Lung (tissue), 17 donors: ENCODE measurements at places on chromosomes 3 and 15.
A peak's percentile ranks its signal among the peaks of the same experiment; 100 is the strongest.

- DNase-seq: peak; percentile 89
Observed at GRCh38 chr3:133230195-133230594, 169.7 kb upstream of the BFSP2 start.

DNA sequence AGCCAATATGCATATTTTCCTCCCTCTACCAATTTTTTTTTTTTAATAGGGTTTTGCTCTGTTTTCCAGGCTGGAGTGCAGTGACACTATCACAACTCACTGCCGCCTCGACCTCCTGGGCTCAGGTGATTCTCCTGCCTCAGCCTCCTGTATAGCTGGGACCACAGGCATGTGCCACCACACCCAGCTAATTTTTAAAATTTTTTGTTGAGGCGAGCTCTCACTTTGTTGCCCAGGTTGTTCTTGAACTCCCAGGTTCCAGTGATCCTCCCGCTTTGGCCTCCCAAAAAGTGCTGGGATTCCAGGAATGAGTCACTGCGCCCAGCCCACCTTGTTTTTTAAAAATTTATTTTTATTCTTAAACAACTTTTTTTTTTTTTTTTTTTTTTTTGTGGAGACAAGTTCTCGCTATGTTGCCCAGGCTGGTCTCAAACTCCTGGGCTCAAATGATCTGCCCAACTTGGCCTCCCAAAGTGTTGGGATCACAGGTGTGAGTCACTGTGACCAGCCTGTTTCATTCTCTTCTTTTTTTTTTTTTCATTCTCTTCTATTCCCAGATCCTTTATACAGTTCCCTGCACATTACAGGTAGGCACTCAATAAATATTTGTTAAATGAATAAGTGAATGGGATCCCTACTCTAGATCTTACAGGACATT, 40.5 kb upstream of the PIK3CB start:
- DNase-seq: no peak

GRCh38 chr3:38116471-38117162, 20.3 kb downstream of the ACAA1 start:
- no peak for DNase-seq

- no peak for DNase-seq
Observed at GRCh38 chr3:55169161-55169560, 241.3 kb upstream of the LRTM1 start.

GRCh38 chr15:35427091-35427490, 118.9 kb downstream of the DPH6 start:
- no peak for DNase-seq

DNA sequence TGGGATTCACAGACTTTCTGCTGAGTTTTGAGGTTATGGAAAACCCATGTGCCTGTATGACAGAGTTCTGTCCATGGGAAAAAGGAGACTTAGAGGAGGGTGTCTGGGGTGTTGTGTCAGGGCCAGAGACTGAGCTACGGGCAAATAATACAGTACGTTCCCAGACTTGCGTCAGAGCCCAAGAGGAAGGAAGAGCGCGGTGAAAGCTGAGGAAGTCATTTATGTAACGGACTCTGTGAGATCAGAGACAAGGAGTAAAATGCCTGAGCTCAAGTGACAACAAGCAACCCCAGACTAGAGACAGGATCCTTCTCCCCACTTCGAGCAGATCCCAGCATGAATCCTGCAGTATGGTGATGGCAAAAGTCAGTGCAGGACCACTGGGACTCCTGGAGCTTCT, 368.6 kb upstream of the MCTP2 start:
- DNase-seq: no peak

GRCh38 chr15:92074646-92075045, 221.1 kb downstream of the SLCO3A1 start:
- DNase-seq: peak; percentile 75

- DNase-seq: peak; percentile 32
Observed at GRCh38 chr15:78641102-78641748, at the start of gene CHRNB4. CHRNB4 (minus strand) TSS chr15:78641210; CDS start chr15:78641133, 77 bp downstream.

GRCh38 chr3:27728195-27729087, 6.3 kb upstream of the EOMES start:
- DNase-seq: no peak

- DNase-seq: no peak
Observed at GRCh38 chr15:82545478-82545877, 5.2 kb upstream of the RPS17 start.

- peak; percentile 39 for DNase-seq
Observed at GRCh38 chr15:49421991-49422390, 1.1 kb upstream of the FGF7 start.

- DNase-seq: no peak
Observed at GRCh38 chr3:187196573-187197334, 532 bp upstream of the RTP1 start.

DNA sequence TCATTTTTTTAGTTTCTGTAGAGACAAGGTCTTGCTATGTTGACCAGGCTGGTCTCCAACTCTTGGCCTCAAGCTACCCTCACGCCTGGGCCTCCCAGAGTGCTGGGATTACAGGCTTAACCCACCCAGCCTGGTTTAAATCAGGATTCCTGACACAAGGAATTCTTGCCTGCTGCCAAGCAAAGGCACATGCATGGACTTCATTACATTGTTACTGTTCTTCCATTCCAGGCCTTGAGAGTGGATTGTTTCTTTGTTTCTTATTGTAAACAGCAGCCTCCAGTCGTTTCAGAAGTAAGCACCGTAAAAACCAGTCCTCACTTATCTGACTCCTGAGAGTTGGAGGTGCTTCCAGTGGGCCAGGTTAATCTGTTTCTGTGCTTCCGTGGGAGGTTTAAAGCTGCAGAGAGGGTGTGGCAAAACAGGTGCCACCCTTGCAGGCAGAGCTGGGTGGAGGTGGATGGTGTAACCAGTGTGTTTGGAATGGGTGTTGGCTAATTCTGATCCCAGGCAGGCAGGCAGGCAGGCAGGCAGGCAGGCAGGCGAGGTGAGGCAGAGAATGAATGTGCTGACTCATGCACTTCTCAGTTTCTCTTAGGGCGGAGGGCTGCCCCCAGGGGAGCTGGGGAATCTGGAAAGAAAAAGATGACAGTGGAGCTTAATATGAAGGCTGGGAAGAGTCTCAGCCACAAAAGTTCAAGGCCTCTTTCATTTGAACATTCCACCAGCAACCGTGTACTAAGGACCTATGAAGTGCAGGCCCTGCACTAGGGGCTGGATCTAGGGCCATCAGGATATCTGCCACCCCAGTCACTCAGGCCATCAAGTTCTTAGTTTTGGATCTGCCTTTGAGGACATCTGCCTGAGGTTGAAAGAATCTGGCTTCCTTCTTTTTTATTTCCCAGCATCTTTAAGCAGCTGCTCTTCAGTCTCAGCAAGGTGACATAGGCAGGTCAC, 37.0 kb upstream of the CDCP1 start:
- DNase-seq: peak; percentile 36

GRCh38 chr3:49519916-49520385, 34.3 kb upstream of the BSN start:
- DNase-seq: no peak

DNA sequence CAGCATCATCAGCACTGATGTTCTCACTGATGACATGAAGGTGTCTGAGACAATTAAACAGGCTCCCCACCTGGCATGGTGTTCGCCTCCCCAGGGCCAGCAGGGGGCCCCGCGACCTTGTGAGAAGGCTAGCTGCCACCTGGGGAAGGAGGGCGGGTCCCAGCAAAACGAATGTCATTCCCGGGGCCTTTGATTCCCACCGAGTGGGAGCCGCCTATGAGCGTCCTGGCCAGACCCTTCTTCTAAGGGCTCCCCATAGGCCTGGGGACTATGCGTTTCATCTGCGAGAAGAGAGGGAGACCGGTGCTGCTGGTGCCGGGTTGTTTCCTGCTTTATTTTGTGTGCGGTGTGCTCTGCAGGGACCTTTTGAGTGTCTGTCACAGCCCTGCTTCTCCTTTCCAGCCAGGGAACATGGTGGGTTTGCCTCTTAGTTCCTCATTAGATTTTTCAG, 20.5 kb upstream of the MINDY4B start:
- DNase-seq: peak; percentile 24

- peak; percentile 59 for DNase-seq
Observed at GRCh38 chr3:21441821-21442220, 309.2 kb downstream of the ZNF385D start.

GRCh38 chr15:84747416-84748273, 747 bp upstream of the ZNF592 start:
- DNase-seq: peak; percentile 83

GRCh38 chr3:33544126-33544525, 103.9 kb upstream of the UBP1 start:
- no peak for DNase-seq

DNA sequence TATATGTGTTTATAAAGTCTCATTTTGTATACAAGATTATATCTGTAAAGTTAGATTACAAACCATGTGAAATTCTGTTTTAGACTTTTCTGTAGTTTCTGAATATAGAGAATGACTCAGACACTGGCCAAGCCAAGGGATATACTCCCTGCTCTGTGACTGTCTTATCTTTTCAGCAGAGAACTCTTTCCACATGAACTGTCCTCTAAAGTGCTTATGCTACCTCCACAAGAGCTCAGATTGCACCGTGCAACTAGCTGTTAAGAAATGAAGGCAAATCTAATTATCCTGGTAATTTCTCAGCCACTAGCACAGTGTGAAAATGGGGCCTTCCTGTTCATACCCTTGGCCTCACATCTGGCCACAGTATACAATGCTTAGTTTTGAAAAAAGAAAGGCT, 44.3 kb upstream of the CPNE4 start:
- DNase-seq: no peak

DNA sequence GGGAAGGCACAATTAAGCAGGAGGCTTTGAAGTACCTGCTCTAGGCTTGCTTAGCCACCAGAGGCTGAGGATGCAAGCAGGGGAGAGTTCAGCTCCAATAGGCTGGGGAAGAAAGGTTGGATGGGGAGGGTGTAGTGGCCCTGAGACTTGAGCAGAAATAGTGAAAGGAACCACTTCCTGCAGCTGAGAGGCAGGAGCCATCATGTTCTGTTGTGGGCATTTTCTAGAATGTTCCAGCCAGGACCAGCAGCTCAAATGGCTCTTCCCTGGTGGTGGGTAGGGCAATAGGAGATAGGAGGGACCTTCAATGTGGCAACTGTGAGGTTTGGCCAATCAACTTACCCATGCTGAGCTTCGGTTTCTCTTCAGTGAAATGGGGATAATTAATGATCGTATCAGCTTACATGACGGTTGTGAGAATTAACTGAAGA, 79.1 kb upstream of the CGNL1 start:
- no peak for DNase-seq

DNA sequence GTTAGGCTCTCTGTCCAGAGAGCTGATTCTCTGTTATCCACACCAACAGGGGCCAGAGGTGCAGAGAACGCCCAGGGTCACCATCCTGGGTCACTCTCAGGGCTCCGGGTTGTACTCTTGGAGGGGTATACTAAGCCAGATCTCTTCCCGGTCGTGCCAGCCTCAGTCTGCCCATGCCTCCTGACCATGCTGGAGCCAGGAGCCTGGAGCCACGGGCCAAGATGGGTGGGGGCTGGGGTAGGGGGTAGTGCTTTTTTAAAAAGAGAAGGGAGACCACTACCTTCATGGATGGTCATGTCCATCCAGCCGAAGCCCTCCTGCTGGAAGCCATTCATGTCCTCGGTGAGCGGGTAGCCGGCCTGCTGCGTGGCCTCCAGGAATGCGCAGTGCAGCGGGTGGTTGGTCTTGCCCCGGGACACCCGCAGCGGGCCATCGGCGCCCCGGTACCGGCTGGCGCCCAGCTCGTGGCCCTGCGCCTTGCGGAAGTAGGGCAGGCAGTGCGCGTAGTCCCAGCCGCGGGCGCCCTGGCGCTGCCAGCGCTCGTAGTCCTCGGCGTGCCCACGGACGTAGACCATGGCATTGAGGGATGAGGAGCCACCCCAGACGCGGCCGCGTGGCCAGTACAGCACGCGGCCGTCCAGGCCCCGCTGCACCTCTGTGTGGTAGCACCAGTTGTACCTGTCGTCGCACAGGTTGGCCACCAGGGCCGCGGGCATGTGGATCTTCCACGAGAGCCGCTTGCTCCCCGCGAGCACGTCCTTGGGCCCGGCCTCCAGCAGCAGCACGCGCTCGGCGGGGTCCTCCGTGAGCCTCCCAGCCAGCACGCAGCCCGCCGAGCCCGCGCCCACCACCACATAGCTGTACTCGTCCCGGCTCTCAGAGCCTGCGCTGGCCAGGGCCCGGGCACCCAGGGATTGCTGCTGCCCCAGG, 22.9 kb downstream of the CHDH start:
- no peak for DNase-seq

DNA sequence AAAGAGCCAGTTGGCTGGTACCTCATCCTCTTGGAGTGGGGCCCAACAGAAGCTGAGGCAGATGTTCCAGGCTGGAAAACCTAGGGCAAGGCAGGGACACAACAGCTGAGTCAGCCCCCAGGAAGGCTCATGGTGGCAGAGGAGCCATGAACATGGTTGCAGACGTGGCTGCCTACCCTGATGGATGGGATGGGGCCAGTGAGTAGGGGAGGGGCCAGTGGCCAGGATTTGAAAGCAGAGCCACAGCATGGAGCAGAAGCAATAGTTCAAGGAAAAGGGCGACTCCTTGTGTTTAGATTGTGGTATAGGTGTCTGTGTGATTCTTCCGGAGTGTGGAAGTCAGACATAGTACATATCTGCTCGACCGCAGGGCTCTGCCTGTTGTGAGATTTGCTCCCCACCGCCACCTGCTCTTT, 24.2 kb downstream of the PXYLP1 start:
- DNase-seq: no peak
